ENCODE measurements at places on chromosomes 2 and 18.
A peak's percentile ranks its signal among the peaks of the same experiment; 100 is the strongest.

DNA sequence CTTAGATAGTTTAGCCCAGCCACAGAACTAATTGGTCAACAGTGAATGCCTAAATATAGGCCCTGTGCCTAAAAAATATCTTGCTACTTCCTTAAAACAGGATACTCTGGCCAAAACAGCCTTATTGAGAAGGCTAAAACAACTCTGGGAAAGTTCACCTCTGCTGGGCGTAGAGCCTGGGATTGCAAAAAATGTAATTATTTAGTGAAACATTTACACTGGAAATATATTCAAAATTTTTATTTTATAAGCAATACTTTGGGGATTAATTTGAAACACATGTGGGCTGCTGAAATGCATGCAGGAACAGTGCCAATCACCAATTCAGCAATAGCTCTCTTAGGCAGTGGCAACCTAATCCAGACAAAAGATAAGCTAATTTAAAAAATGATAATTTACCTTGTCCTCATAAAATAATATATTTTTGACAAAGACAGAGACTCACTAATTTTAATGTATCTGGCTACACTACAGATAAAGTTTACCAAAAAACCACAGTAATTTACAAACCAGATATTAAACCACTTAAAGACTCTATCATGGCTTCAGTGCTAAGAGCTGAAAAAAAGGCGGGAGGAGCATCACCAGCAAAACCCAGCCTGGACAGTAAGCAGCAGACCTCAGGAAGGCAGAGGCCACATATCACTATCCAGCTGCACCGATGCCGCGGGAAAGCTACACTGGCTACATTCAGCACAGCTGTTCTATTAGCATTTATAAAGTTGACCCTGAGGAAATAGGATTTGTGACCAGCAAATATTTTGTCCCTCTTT is 18.5 kb downstream of the TRAK2 start:
- no peak for DNase-seq

GRCh38 chr2:226256709-226257376 is 542.8 kb downstream of the IRS1 start:
- DNase-seq, result no peak

DNA sequence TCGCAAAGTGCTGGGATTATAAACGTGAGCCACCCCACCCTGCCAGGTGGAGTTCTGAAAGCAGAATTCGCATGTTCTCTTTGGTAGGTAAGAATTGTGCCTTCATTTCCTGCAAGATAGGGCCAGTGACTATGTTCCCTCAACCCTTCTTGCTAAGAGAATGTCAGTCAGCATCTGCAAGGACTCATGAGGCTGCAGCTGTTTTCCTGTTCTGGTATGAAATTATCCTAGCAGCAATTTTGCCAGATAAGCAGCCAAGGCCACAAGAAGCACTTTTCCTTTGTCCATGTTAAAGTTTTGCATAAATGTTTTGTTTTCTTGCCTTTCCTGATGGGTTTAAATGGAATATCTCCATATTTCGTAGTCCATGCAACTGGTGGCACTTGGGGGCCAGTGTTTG is 6.8 kb upstream of the ARHGAP28 start:
- DNase-seq, result no peak

- no peak for DNase-seq
These were observed 1.3 kb upstream of the ANKRD12 start for GRCh38 chr18:9135081-9135911.

DNA sequence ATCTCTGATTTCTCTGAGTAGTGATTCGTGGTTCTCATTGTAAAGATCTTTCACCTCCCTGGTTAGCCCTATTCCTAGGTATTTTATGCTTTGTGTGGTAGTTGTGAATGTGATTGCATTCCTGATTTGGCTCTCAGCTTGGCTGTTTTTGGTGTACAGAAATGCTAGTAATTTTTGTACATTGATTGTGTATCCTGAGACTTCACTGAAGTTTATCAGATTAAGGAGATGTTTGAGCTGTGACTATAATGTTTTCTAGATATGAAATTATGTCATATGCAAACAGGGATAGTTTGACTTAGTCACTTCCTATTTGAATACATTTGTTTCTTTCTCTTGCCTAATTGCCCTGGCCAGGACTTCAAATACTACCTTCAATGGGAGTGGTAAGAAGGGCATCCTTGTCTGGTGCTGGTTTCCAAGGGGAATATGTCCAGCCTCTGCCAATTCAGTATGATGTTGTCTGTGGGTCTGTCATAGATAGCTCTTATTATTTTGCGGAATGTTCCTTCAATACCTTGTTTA is 251.9 kb upstream of the ZNF804A start:
- peak; percentile 9 for DNase-seq

DNA sequence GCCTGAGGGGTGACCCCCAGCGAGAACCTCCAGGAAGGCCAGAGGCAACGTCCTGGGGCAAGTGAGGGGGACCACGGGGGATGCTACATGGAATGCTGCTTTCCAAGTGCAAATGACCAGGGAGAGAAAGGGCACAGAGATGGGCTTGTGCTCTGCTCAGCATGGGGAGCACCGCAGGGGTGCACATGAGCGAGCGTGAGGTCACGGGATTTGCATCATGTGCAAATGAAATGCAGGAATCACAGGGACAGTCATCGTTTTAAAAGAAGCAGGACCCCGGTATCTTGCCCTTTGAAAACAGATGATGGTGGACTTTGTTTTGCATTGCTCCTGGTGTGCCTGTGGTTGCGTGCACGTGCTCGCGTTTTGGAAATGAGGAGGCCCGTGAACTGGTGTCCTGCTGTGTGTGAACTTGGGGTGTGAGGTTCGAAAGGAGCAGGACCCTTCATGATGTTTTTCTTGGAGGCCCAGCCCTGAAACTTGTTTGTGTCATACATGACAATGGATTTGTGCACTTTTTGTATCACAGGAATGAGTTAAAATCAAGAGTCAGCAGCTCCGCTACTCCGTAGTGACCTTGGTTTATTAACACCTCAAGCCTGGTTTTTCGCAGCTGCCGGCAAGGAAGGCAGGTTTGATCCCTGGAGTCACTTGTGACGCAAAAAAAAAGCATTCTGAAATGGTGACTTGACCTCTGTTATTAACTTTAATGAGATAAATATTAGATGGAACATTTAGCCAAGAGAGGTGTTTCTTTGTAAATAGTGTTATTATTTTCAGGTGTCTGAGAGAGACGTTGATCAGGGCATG is 234.5 kb downstream of the LDLRAD4 start:
- no peak for DNase-seq

- DNase-seq, result no peak
These were observed 86.5 kb upstream of the SEC11C start for GRCh38 chr18:59052965-59053820.

DNA sequence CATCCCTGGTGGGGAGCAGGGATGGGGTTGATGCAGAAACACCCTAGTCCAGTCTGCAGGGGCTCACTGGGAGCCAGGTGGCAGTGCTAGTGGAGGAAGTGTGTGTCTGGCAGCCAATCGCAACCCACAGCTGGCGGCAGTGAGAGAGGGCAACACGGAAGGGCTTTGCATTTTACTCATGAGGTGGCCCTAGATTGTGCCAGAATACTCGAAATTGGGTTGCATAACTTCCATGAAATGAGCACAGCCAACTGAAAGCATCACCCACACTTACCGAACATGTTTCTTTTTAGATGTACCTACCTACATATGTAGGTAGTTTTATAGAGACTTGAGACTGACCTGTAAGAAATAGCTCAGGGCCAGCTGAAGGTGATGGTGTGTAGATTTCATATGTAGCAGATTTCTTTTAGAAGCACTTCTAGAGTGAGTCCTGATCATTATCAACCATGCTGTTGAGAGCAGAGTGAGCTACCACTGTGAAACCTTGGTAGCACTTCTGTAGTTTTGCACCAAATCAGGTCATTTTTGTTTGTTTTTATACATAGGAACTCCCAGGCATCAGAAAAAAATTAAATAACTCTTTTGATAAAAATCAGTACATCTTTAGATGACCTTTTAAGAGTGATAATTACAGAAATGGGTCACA is 13.0 kb downstream of the IL18R1 start:
- no peak for DNase-seq

- no peak for DNase-seq
These were observed 206.9 kb upstream of the LYPD1 start for GRCh38 chr2:132876745-132877391.

- no peak for DNase-seq
These were observed 309.7 kb downstream of the OSR1 start for GRCh38 chr2:19048593-19049266.

GRCh38 chr2:235480614-235481013 is 13.2 kb upstream of the AGAP1 start:
- no peak for DNase-seq

- peak; percentile 55 for DNase-seq
These were observed 282.9 kb upstream of the SLC8A1 start for GRCh38 chr2:40734797-40735196.

DNA sequence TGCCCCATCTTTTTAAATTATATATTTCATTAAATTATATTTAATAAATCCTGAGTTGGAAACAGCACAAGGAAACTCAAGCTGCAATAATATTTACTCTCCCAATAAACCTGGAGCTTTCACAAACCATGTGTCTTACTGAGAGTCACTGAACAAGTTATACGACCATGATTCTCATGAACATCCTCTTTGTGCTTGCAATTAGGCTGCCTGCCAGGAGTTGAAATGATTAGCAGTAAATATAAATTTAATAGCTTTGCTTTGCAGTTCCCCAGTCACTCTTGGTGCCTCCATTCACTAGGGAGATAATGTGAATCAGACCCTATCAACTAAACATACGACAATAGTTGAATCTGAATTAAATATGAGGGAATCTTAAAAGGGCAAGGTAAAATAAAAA is 905.1 kb downstream of the NRXN1 start:
- DNase-seq, result no peak

DNA sequence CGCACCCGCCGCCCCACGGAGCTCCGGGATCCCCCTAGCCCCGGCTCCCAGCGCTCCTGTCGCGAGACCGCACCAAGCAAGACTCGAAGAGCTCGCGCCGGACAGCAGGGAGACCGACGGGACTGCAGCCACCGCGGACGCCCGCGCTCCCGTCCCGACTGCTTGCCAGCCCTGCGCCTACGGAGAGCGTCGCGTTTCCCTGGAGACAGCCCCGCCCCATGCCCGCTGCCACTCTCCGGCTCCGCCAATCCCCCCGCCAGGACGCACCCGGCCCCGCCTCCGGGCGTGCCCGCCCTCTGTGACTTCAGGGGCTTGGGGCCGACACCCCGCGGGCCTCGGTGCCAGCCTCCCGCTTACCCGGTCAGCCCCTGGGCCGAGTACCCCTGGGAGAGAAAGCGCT is at the start of gene ANKMY1:
Gene ANKMY1, minus strand, starts transcription at position 181 of the 400 bp plus-strand sequence. CDS start 653 bp downstream, outside the sequence.
- peak; percentile 50 for DNase-seq

DNA sequence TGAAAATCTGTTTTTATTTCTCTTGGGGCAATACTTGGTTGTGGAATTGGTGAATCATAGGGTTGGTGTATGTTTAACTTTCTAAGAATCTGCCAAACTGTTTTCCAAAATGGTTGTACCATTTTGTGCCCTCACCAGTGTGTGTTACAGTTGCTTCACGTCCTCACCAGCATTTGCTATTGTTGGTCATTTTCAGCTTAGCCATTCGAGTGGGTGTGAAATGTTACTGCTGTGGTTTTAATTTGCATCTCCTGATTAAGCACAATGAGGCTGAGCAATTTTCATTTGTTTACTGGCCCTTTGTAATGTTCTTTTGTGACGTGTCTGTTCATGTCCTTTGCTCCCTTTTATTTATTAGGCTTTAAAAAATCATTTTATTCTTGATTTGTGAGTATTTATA is 49.7 kb downstream of the FOSL2 start:
- DNase-seq, result no peak

DNA sequence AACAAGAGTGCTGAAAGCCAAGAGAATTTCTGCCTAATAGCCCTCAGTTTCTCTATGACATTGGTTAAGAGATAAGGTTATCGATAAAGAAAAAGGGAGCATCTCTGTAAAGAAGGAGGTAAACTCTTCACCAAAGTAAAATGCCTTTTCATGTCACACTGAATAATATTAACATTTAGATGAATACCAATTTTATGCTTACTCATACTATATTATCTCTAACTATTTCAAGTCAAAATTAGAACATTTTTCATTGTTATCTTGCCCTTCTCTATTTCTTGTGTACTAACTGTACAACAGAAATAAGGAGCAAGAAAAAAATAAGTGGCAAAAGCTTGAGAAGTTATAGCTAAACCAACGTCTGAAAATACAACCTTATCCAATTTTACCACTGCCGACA is 127.5 kb downstream of the EXOC6B start:
- DNase-seq, result no peak

DNA sequence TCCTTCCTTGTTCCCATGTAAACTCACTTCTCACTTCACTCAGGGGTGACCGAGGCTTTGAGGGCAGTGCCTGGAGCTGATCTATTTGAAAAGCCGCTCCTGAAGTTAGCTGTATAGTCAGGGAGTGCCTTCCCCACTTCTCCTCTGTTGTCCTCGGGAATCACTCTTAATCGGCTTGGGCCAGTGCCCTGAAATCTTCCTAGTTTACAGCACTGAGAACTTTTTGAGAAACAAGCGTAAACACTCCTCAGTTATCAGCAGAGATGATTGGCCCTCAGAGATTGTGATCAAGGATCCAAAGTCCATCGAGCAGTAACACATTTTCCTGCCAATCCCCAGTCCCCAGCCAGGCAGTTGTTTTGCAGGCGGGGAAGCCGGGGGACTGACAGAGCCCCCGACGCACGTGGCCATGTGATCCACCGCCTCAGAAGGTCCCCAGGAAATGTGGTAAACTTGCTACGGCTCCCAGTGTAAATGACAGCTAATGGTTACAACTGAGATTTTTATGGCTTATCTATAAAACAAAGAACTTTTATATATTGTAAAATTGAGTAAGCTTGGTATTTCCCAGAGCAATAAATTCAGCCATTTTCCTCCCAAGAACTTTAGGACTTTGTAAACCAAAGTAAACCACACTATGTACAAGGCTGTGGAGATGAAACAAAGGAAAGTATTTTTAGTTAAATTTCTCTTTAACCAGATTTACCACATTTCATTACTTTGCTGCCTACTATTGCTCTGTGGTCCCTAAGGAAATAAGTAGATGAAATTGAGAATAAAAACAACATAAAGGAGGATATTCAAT is 53.5 kb downstream of the C18orf63 start:
- no peak for DNase-seq

DNA sequence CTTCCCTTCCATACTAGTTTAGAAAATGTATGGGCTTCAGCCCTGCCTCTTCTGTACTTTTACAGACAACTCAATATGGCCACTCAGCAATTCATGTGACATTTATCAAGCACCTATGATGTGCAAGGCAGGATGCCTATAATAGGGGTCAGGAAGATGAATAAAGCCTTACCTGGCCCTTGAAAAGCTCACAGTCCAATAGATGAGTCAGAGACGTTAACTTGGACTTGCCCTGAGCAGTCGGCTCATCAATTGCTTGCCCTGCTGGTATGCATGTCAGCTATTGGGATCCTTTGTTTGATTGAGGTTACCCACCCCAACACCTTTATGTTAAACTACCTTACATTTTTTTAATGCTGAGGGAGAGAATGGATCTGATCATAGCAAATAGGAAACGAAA is 116.1 kb downstream of the DNER start:
- no peak for DNase-seq

DNA sequence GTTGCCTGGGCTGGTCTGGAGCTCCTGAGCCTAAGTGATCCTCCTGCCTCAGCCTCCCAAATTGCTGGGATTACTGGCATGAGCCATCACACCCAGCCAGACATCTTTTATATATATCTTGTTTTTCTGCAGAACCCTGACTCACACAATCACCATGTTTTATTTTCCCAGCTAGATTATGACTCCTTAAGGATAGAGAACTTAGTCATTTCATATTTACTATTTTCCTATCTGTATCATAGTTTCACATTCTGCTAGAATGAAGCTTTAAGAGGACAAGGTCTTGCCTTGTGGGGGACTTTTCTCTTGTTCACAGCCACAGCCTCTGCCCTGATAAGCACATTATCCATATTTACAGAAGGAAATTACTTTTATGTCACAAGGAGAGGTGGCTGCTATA is 73.9 kb downstream of the LBH start:
- peak; percentile 24 for DNase-seq
